ENCODE measurements at places on chromosomes 1 and 21.

DNA sequence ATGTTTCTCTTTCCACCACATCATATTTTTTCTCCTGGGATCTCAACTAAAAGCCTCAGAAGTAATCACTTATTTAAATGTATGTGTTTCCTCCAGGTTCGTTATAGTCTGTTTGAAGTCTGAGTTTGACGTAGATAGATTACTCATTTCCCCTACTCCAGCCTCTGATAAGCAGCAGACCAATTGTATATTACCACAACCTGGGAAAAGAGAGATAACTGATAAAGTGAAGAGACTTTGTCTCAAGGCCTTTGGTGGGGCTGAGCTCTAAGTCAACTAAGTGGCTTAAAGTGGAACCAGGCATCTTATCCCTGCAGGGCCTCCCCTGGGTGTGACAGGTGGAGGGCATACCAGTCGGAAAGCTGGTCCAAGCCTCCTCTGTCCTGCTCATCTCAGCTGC is 34.9 kb upstream of the CACNA1E start:
- DNase-seq: no peak

- DNase-seq: no peak
These were observed 100.4 kb upstream of the ETV3 start for GRCh38 chr1:157238585-157238984.

- DNase-seq: no peak
These were observed 17.7 kb upstream of the ELAVL4 start for GRCh38 chr1:50091068-50091467.

DNA sequence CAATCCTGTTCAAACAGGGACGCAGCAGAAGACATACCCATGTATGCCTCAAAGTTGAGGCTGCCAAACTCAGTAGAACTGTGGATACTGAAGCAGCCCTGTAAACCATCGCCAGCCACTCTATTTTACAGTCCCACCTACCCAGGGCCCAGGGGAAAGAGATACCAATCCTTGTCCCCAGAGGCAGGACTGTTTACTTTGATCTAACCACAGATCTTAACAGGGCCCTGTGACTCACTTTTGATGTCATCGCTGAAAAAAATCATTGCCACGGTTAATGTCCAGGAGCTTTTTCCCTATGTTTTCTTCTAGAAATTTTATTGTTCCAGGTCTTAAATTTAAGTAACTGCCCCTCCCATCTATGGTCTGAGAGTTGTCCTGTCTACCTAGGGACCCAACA is 538.4 kb upstream of the NCAM2 start:
- DNase-seq: no peak

GRCh38 chr1:90200646-90201205 is 205.8 kb downstream of the ZNF326 start:
- DNase-seq: no peak

DNA sequence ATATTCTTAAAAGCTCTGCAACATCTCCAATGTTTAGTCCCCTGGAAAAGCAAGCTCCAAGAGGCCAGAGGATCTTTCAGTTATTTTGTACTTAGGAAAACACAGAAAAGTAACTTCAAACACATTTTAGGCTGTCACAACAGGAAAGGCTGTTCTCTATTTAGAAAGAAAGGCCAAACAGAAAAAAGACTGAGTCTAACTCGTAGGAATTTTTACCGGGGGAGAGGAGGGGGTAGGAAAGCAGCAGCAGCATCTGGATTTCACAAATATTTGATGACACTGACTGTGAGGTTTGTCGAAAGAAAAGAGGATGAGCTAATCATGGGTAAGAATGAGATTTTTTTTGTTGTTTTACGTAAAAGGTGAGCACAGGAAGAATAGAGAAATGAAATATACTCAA is 107.1 kb downstream of the EIF4G3 start:
- DNase-seq: peak; percentile 18

GRCh38 chr1:94707321-94708298 is 112.5 kb upstream of the SLC44A3 start:
- DNase-seq: no peak

- peak; percentile 65 for DNase-seq
These were observed 3.6 kb upstream of the PRRX1 start for GRCh38 chr1:170660281-170660713.

DNA sequence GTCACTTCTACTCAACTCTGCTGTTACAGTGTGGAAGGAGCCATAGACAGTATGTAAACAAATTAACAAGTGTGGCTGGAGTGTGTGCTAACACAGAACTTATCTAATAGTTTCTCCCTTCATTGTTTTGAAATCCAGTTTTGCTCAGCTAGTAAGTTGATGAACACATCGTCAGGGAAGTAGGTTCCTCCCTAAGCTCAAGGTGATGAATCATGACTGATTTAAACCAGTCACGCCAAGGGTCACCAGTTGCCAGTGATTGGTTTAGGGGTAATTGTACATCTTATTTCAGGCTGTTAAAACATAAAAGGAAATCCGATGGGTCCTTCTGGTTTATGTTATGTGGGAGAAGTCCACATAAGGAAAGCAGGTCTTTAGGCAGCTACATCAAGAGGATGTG is 97.0 kb upstream of the CHODL start:
- DNase-seq: no peak

GRCh38 chr1:55428944-55429931 is 214.1 kb upstream of the USP24 start:
- DNase-seq: peak; percentile 37

DNA sequence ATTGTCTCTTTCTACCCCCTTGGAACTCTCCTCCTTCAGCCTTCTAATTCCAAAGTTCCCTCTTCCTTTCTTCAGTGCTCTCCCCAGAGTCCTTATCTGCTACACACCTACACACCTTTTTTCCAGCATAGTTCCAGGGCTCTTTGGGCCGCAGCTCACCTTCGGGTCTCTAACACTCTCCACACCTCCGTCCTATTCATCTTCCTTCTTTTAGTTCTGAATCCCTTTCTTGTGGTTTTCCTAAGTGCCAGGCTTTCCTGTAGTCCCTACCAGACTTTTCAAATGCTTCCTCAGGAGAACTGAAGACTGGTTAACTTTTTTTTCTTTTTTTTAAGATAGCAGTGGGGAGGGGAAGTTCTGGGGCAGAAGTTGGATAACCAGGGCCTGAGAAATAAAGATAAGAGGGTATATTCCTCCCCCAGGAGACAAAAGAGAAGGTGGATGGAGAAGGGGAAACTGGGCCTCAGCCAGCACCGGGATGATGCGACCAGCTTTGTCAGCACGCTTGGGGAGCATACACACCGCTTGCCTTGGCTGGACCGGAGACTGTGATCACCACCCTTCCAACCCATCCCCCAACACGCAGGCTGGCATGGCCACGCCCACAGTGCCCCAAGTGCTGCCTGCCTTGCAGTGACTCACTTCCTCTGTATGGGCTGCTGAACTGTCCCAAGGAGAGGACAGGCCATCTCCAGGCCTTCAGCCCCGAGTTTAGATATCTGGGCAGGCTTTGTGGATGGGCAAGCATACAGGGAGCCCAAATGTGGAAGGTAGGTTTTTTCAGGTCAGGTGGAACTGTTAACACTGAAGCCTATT is 2.5 kb upstream of the CERS2 start:
- DNase-seq: peak; percentile 21

- peak; percentile 94 for DNase-seq
These were observed 8.7 kb upstream of the PIK3C2B start for GRCh38 chr1:204503122-204503912.

DNA sequence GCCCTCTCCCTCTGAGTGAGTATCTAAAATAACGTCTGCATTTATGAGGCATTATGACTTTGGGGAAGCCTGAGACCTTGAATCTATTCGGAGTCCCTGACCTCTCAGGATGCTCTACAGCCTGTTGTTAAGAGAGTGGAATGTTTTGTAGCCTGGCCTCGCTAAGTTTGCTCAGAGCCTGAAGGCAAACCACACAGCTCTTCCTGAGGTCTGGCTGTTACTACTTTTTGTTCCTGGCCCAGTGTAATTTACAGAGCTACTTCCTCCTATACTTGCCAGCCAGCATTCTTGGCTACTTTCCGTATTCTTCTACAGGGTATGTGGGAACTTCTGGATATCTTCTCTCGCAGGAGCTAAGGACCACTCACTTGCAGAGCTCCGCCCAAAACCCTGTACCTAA is 3.6 kb upstream of the ZMYM4 start:
- no peak for DNase-seq

DNA sequence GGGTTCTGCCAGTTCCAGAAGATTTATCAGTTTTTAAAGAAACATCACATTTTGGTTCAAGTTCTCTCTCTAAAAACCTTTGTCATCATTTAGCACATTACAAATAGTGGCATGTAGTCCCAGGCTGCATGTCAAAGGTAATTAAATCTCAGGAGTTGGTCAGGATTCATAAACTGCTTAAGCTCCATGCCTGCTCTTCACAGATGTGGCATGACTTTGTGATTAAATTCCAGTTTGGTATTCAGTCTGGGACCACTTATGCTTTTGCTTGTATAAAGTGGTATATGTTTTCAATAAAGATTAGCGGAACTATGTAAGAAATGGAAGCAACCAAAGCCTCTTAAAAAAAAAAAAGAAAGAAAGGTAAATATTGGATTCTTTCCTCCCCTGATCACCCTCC is 408.0 kb downstream of the DISC1 start:
- DNase-seq: peak; percentile 82

DNA sequence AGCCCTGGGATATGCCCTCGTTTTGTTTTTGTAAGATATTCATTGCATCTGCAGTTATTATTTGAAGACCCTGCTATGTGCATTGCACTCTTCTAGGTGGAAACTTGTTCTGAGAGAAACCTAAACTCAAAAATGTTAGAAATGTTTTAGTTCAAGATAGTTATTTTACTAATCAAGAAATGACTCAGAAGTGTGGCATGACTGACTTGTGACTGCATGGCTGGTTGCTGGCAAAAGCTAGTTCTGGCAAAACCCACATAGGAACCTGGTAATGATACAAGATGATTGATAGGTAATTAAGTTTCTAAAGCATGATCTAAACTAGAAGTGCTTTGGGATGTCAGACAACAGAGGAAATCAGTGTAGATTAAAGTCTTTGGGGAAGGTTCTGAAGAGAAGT is 33.8 kb upstream of the NFASC start:
- no peak for DNase-seq

- DNase-seq: no peak
These were observed 58.1 kb upstream of the ZBTB40 start for GRCh38 chr1:22393587-22393986.

DNA sequence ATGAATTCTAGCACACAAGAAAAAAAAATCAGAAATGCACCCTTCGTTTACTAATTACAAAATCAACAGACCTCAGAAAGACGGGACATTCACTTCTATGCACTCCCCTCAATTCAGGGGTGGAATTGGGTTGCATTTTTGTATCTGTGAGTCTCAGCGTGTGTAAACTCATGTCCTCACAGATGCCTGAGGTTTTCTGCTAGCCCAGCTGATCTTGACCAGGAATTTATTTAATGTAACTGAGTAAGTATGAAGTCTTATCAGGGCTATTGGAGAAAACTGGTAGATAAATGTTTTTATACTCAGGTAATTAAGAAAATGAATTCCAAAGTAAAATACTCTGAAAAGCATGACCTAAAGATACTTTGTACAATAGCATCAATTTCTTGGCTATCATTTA is 167.7 kb downstream of the RUNX1 start:
- DNase-seq: no peak

DNA sequence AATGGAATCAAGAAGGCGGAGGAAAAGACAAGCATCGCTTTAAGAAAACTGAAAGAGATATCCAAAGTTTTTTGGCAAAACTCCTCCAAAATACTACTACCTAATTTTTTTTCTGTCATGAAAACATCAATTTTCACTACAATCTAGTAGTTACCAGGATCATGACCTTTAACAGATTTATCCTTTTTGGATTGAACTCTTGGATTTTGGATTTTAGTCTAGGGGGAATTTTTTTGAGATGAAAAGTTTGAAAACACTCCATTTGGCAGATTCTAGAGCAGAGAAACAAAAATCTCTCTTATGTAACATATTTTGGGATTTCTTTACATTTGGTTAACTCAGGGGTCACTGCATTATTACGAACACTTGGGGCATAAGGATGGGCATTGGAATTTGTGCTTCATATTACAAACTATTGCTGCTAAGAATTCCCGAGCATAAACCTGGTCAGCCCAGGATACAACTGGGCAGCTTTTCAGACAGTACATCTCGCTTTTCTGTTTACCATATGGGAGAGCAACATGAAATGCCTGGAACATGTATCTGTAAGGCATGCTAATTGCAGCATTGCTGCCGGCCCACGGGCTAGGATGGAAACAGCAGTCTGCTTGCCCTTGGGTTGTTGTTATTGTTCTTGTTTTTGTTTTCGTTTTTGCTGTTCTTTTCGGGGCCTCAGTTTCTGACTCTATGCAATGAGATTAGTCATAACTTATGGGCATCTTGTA is 264.3 kb downstream of the RHOU start:
- DNase-seq: no peak

GRCh38 chr1:121418369-121419049 is 233.7 kb downstream of the SRGAP2C start:
- DNase-seq: no peak

- DNase-seq: no peak
These were observed 31.6 kb upstream of the TENT5C start for GRCh38 chr1:117574161-117574835.

- DNase-seq: peak; percentile 58
These were observed 7.9 kb downstream of the KLHDC8A start for GRCh38 chr1:205348554-205349487.

GRCh38 chr1:119308806-119309205 is 59.8 kb upstream of the HAO2 start:
- no peak for DNase-seq

- no peak for DNase-seq
These were observed 37.5 kb downstream of the C1orf141 start for GRCh38 chr1:67097305-67097704.

- no peak for DNase-seq
These were observed 42.1 kb downstream of the POU2F1 start for GRCh38 chr1:167262836-167263235.

DNA sequence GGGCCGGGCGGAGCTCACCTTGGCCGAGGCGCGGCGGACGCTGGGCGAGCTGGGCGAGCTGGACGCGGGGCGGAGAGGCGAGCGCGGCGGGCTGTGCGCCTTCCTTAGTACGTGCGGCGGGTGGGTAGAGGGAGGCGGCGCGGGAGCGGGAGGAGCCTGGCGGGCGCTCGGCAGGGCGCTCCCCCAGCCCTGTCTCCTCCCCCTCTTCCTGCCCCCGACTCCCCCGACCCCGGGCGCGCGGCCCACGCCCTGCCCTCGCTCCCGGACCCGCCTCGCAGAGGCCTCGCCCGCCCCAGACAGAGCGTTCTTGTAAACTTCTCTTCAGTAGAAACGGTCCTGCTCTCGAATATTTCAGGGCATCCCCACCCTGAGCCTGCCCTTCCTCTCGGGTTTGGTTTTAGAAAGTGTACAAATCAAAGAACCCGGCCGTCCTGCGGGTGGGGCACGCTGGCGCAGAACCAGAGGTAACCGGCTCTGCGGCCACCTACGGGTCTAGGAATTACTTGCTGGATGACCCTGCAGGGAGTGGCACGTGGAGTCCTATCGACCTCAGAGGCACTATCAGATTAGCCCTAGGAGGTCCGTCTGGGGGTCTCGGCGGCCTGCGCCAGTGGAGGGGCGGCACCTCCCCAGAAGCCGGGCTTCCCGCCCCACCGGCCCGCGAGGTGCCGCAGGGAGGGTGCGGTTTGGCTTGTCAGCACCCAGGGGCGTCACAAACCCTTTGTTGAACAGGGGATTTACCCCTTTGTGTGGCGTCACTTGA is at the start of gene S100A10:
S100A10 (minus strand) TSS at position 126 of the 763 bp plus-strand sequence. CDS start 7,629 bp downstream, outside the sequence.
- peak; percentile 77 for DNase-seq

Data from eye (tissue), 1 donor.